ENCODE measurements at places on chromosomes 7 and 10.
A peak's percentile ranks its signal among the peaks of the same experiment; 100 is the strongest.

GRCh38 chr10:96299383-96299782 lies 4.9 kb upstream of the DNTT start:
- no peak for DNase-seq

DNA sequence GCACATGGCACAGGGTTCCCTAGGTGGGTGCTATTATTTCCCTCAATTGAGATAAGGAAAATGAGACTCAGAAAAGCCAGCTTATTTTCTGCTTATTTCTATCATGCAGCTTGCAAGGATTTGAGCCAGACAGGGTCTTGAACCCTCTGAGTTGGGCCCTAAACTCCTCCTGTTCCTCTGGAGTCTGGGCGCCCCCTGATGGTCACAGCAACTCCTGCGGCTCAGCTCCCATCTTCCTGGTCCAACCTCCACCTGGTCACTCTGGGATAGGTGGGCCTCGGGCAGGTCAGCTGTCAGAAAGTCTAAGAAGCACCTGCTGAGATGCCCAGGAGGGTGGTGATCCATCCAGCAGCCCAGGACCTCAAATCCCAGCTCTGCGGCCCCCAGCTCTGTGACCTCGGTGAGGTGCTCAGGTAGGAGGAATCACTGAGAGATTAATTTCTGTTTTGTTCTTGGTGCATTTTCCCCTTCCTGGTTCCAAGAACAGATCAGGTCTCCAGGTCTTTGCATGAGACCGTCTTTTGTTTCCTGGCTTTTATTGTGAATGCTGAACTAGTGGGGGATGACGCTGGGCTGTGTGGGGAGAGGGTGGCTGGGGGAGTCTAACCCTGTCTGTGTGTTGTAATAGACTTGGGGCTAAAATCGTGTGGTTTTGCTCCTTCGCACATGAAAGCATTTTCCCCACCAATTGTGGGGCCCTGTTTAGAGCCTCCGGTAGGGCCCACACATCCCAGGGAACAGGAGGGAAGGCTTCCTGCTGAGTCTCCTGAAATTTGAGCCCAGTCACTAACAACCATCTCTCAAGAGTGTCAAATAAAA lies 32.8 kb downstream of the TMEM130 start:
- DNase-seq = peak; percentile 87

GRCh38 chr10:73991884-73992245 lies 6.1 kb upstream of the VCL start:
- DNase-seq = no peak

DNA sequence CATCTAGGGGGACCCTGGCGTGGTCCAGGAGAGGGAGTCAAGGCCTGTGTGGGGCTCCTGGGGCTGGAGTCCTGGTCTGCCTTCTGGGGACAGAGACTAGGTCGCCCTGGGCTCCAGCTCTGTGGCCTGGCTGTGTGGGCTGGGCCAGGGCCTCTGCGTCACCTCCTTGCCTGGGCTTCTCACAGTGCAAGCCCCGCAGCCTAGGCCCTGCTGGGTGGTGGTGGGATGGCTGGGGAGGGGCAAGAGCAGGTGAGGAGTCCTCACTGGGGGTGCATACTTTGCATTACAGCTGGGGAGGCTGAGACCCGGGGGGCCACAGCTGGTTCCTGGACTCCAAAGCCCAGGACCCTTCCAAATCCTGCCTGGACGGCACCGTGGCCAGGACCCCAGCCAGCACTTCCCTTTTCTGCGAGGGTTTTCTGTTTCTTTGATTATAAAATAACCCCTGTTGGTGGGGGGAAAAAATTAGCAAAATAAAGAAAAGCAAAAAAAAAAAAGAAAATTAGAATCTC lies 23.5 kb downstream of the PWWP2B start:
- DNase-seq = no peak

GRCh38 chr10:67156239-67156638 lies 230.4 kb downstream of the LRRTM3 start:
- DNase-seq = no peak

DNA sequence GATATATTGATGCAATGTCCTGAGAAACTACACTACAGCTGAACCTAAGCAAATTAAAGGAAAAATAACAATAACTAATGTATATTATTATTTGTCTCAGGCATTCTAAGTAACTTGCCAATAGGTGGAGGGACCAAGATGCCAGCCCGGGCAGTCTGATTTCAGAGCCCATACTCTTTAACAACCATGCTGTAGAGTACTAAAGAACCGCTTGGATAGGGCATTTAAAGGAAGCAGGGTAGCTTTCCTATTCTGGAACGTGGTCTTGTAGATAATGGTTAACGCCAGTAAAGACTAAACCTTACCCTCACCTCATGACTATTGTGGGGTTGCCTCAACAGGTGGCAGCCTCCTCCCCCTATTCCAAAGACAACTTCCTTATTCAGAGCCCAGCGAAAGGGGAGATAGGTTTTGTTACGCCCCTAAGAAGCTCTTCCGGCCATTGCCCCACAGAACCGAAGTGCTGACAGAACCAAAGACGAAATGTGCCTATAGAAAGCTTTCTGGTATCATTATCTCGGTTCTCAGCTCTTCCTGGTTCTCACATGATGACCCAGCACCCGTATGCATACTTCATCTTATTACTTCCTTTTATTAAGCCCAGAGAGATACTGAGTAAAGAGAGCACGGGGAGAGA lies 707 bp upstream of the C1GALT1 start:
- peak; percentile 66 for DNase-seq
